ENCODE measurements at places on chromosomes 6 and 20.

- no peak for DNase-seq
These were observed 2.9 kb upstream of the AKAP12 start for GRCh38 chr6:151236668-151237401.

DNA sequence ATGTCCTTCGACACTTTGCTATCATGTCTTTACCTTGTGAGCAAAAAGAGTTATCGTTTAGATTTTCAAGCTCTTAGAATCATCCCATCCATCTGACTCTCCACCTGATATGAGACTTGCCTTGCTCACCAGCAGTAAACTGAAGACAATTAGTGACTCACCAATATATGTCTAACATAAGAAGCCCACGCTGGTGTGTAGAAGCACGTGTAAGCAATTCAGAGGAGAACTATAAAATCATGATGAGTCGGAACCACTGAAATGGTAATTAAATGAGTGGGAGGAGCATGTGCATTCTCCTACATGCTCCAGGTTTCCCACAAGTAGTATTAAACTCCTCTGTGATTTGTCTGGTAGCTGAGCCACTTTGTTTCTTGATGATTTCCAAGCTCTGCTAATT is 181.6 kb upstream of the RNF217 start:
- no peak for DNase-seq

DNA sequence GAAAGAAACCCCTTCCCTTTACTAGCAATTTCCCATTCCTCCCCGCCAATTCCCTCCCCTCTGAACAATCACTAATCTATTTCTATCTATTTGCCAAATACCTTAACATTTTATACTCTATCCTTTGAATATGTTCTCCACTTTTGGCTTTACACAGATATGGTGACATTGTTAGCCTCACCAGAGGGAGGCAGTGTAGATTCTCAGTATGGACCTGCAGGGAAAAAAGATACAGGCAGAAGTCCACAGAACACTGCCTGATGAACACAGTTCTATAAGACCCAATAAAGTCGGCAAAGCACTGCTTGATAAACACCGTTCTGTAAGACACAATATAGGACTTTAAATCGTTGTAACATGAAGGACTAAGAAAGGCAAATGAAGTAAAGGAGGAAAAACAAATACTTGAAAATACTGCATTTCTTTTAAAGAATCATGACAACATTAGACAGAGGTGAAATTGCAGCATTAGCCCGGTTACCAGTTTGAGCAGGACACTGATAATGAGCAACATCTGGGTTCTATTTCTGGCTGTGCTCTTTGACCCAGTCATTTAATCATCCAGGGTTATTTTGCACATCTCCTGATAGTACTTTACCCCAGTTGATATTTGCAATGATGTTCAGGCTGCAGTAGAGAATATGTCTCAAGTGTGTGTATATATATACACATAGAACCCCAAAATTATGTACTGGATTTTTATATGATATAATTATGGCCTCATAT is 296.8 kb downstream of the UTRN start:
- no peak for DNase-seq

GRCh38 chr6:137780447-137781034 is 86.5 kb upstream of the TNFAIP3 start:
- no peak for DNase-seq

- DNase-seq, result peak; percentile 53
These were observed 143.3 kb upstream of the GPR6 start for GRCh38 chr6:109834595-109835437.

DNA sequence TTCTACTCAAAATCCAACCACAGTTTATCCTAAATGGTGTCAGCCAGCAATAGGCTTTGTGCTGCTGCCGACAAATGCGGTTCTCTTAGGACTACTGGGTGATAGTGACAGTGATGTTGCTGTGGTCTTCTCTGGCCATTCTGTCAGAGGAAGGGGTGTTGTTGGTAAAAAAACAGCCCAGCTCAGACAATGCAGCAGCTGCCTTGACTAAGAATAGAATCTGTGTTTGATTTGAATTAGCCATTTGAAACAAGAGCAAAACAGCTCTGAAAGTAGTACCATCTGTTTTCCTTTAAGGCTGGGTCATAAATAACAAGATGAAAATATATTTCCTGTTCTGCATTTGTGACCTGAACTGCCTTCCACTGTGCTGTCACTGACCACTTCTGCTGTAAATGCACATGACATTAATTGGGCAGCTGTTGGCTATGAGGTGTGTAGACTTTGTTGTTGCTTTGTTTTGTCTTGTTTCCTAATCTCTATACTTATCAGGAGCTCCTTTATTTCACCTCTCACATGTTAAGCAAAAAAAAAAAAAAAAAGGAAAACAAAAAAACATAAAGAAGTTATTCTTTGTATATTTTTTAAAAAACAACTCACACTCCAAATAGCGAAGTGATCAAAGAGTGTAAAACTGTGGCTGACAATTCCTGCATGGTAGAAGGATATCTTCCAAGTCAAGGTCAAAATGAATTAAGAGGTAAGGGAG is 497.8 kb upstream of the ARID1B start:
- no peak for DNase-seq

DNA sequence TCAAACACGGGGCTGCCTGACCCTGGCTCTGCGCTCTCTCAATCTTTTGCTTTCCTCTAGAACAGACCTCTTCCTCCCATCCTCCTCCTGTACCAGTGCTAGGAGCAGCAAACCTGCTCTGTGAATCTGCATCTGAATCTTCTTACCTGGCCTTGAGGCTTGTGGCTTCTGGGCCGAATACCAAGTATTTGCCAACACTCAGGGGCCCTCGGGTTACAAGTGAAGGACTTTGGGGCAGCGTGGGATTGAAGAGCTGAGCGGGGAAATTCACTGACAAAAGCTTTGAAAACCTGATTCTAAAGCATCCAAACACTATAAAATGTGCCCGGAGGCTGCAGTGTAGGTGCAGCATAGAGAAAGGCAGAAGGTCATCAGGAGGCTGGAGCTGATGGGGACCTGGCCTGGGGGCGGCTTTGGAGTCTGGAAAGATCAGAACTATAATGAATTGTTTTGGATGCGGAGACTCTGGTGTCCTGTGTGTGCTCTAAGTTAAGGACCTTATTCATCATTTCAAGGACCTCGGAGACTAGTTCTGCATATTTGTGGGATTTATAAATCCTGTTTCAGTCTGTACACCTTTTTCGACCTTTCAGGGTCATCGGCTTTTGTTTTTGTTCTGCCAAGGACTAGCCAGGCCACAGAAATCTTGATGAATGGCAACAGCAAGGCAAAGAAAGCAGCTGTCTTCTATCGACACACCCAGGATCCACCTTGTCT is 16.4 kb upstream of the IGF2R start:
- no peak for DNase-seq

- DNase-seq, result no peak
These were observed 13.9 kb downstream of the DEF6 start for GRCh38 chr6:35311390-35312075.

DNA sequence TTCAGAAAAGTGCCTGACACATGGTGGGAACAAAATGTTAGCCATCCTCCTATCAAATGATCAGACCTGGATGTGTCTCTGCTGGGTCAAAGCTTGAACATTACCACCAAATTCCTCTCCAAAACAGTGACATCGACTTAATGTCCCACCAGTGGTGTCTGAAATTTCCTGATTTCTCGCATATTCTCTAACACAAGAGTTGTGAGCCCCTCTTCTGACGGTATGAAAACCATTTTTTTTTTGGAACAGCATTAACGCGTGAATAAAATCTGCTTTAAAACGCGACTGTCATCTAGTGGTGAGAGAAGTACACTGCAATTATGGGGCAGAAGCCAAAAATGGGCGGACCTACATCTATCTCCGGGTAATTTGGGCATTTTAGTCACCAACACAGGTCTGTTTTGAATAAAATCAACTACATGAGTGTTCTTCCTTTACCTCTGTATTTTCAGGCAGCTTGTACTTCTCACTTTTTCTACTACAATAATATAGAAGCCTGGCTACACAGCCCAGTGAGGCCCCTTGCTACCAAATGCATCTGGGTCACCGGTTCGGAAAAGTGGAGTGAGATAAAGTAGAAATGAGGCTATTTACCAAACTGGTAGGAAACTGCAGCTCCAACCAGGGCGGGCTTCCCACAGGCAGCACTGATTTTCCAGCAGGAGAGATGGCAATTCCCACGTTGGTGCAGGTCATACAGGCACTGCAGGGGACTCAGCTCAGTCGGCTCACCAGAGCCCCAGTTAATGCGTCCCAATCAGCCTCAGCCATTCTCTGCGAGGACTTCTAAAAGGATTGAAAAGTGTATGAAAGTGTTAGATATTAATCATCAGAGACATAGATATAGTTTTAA is 27.4 kb downstream of the MGME1 start:
- peak; percentile 31 for DNase-seq

- no peak for DNase-seq
These were observed 85.0 kb downstream of the BFSP1 start for GRCh38 chr20:17446171-17446570.

- no peak for DNase-seq
These were observed 46.1 kb downstream of the POU3F2 start for GRCh38 chr6:98880486-98880885.

GRCh38 chr20:42857446-42857845 is 332.3 kb downstream of the PTPRT start:
- DNase-seq, result no peak

GRCh38 chr20:38225900-38226263 is 34.7 kb downstream of the KIAA1755 start:
- no peak for DNase-seq

DNA sequence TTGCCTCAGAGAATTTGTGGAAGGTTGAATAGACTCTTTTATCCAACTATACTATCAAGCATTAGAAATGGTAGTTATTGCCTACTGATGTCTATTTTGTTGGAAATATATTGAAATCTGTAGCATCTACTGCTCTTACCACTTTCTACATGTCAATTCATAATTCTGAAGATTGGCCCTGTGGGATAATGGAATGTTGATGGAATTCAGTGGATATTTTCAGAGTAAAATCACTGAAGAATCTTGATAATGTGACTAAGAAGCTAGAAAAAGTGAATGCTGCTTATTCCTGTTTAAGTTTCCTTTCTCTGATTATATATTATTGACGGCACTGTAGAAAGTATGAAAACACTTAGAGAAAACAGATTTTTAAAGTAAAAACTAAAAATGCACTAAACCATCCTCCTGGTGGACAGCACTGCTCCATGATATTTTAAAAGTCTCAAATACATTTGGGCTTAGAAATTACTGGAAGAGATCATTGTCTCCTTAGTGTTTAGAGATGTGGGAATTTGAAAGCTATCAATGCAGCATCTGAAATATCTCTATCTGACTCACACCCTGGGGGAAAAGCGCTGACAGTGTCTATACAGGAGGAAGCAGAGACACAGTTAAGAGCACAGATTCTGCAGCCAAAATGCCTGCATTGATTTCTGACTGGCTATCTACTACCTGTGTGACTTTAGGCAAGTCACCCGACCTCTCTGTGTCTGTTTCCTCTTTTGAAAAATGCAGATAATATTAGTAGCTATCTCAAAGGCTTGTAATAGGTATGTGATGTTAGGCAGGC is 37.9 kb upstream of the RCAN2 start:
- DNase-seq, result no peak

- no peak for DNase-seq
These were observed 49.3 kb downstream of the SPATA2 start for GRCh38 chr20:49866051-49866450.

GRCh38 chr6:139415365-139415764 is 40.9 kb upstream of the CITED2 start:
- no peak for DNase-seq

DNA sequence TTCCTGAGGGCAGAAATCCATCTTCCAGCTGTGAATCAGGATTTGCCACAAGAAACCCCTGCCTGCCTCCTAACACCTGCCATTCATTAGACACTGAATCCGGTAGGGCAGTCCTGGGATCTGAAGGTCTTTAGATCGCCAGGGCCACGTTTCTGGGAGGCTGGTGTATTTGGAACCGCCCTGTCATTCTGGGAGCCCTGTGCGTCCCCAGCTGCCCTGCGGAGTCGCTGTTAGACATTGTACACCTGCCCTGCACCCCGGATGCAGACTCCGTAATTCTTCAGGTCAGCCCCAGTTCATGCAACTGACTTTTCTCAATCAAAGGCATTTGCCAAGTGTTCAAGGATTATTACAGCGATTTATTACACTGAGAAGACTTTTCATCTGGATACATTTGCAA is 193.2 kb downstream of the TBC1D7 start:
- DNase-seq, result no peak

- DNase-seq, result no peak
These were observed 118.1 kb downstream of the UST start for GRCh38 chr6:148864941-148865340.

GRCh38 chr6:17740559-17741220 is 34.0 kb upstream of the NUP153 start:
- DNase-seq, result no peak

DNA sequence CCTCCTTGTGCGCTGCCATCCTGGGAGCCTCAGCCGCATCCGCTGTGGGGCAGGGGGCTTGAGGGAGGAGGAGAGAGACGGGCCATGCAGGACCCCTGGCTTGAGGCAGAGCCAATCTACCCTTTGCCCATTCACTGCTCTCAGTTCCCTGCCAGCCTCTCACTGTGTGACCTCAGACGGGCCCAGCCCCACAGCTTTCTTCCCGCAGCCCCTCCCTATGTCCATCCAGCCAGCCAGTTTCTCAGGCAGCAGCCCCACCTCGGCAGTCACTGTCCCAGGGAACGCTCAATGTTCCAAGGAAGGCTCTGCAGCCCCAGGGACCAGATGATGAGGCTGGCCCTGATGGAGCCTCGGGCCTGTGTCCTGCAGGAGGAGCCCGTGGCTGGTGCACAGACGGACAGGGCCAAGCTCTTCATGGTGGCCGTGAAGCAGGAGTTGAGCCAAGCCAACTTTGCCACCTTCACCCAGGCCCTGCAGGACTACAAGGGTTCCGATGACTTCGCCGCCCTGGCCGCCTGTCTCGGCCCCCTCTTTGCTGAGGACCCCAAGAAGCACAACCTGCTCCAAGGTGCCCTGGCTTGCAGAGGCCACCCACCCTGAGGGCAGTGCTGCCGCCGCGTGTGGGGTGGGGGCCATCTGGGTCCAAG is 3.9 kb upstream of the TNFRSF6B start:
- no peak for DNase-seq

DNA sequence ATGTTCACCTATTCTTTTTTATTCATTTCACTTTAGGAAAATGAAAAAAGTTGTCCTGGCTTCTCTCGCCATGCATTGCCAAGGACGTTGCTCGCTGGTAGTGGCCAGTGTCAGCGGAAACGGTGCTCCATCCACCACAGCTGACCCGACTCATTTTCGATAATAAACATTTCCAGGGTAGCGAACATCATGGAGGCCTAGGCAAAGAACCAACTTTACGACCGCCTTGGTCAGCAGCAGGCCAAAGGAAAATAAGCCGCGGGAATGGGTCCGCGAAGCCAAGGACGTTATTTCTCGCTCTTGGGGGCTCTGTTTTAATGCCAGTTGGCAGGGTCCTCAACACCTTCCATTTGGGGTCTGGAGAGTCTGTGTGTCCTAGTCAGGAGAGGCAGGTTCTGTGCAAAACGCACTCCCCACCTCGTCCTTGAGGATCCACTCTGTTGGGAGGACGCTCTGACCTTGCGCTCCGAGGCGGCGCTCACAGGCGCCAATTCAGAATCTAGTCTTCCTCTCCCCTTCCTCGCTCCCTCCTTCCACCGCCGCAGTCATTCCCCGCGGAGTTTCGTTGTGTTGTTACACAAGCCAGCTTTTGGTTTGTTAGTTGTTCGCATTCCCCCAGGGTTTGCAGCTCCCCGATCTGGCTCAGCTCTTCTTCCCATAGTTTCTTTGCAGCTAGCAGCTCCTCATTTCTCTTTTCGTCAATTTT is 4.1 kb upstream of the PAX1 start:
- DNase-seq, result no peak

Data from NCI-H2081 treated with DMSO at 0.1 percent for 48 hours (cell line).